ENCODE measurements at places on chromosomes 7 and 10.

DNA sequence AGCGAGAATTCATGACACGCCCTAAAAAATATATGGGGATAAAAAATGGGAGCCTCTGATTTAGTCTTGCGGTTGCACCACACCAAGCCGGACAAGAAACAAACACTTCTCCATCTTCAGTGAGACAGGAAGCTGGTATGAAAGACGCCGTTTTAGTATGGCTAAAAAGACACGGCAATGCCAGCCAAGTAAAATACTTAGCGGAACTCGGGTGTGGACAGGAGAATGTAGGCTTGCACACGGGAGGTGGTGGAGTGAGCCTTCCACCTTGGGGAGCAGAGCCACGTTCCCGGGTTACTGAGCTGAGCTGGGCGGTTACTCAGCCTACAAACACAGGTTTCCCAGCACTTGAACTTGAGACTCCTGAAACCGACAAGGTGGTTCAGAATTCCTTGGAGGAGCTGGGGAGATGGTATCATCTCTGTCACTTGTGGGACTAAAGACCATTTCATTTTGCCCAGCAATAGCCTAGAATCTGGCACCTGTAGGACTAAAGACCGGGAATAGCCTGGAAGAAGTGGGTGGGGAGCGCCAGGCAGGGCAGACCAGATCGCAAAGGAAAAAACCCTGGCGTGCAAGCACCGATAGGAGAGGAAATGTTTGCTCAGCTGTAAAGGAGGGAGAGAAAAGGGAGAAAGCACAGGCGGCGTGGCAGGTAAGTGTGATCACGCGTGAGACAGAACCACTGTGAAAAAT lies 34.8 kb upstream of the SEPHS1 start:
- no peak for DNase-seq

- no peak for DNase-seq
These were observed 12.0 kb upstream of the DHTKD1 start for GRCh38 chr10:12056748-12057147.

GRCh38 chr10:86372119-86372783 lies 5.7 kb upstream of the GRID1 start:
- DNase-seq = no peak

DNA sequence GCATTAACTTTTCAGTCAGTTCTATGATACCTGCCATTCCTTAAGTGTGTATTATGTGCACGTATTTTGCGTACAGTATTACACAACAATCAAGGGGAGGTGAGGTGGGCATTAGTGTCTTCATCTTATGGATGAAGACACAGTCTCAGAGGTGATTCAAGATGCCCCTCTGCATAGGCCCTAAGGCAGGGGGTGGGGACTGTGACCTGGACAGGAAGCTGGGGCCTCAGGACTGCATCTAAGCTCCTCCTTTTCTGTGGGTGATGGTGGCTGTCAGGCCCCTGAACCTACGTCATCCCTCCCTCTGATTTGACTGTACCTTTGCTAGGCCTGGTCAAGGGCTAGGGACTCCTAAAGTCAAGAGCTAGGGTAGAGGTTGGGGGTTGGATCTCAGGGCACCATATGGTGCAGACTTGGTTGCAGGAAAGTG lies 38.9 kb downstream of the HK1 start:
- no peak for DNase-seq

DNA sequence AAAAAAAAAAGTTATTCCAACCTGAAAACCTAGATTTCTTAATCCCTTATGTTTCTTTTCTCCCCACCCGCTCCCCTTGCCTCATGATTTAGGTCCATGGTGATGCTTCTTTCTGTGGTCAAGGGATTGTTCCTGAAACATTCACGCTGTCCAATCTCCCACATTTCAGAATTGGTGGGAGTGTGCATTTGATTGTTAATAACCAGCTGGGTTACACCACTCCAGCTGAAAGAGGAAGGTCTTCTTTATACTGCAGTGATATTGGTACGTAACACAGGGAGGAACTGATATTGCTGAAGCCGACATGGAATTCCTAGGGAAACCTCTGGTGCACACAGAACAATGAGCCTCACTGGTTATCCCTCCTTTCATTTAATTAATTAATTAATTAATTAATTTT lies 22.7 kb downstream of the DHTKD1 start:
- no peak for DNase-seq

DNA sequence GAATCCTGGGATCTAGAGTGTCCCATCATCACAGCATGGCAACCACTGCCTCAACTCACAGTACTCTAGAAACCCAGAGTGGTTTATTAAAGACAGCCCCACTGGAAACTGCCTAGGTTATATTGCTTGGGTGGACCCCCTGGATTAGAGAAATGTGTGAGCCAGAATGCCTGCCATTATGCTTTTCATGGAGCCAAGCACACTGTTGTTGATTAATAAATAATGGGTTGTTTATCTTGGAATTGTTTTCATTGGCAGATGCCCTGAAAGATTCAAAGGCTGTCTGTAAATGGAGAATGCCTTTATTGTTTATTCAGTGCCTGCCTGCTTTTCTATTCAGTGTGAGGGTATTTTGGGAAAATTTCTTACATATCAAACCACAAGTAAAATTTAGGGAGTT lies 52.1 kb downstream of the GNAI1 start:
- DNase-seq = no peak

DNA sequence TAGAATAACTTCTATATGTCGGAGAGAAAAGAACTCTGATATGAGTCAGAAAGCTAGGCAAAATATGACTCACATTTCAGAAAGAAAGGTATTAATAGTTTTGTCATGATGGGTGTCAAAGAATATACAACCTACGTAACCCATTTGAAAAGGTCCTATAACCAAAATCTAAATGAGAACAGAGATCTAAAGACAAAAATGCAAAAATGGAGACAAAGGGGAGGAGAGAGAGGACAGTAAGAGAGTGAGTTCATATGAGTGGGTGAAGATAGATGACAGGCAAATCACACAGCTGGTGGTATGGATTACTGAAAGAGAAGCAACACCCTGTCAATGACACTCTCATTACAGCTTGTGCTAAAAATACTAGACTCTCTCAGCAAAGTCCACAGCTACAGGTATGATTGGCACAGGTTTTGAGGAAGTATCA lies 25.6 kb downstream of the ANKMY2 start:
- no peak for DNase-seq

- no peak for DNase-seq
These were observed 1.3 kb upstream of the HIBADH start for GRCh38 chr7:27663989-27664331.

- DNase-seq = no peak
These were observed 39.3 kb downstream of the BET1 start for GRCh38 chr7:93964813-93965212.

DNA sequence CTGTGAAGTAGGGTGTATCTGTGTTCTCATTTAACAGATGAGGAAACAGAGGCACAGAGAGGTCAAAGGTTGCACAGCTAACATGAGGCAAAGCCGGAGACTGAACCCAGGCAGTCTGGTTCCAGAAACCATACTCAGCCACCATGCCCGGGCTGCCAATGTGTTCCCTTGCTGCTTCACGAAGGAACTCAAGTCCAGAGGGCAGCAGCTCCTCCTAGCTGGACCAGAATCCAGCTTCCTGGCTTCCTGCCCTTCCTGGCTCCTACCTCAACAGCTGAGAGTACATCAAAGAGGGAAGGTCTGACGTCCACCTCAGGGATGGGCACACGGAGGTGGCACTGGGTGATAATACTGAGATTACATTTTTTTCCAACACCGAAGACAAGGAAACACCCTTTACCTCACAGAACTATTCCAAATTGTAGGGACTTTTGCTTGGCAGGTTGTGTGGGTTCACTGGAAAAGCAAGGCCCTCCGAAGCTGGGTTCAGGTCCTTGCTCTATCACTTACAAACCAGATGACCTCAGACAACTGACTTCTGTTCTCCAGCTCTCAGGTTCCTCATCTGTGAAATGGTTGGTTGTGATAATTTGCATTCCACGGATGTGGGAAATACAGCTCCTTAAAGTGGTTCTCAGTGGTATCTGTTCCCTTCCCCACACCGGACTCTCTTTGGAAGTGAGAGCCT lies 154.1 kb upstream of the ZMIZ1 start:
- DNase-seq = no peak

DNA sequence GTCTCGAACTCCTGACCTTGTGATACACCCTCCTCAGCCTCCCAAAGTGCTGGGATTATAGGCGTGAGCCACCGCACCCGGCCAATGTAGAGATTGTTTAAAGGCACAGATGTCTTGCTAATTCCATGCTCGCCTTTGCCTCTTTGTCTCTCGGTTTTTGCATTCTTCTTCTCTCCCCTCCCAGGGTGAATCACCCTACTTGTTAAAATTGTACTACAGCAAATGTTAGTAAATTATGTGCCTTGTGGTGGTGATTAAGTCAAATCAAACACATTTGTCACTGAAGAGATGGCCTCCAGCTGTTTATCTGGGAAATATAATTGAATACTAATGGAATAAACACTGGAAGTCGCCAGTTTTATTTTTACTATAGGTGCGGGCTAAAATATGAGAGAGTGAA lies 384.4 kb upstream of the AUTS2 start:
- no peak for DNase-seq

GRCh38 chr7:90503367-90503766 lies 33.9 kb downstream of the PTTG1IP2 start:
- DNase-seq = no peak

DNA sequence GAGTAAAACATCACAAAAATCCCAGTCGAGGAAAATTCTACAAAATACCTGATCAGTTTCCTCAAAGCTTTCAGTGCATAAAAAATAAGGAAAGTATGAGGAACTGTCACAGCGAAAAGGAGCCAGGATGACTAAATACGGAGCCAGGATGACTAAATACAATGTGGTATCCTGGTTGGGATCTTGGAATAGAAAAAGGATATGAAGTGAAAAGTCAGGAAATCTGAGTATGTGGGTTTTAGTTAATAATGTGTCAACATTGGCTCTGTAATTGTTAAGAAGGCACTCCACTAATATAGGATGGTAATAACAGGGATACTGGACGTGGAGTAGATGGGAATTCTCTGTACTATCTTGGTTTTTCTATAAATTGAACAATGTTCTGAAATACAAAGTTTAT lies 175.5 kb downstream of the SUGCT start:
- DNase-seq = no peak

Measured in activated T-cell treated with anti-CD3 and anti-CD28 coated beads for 48 hours (primary cell).